MM.1S (cell line): ENCODE measurements at places on chromosomes 11 and 22.

DNA sequence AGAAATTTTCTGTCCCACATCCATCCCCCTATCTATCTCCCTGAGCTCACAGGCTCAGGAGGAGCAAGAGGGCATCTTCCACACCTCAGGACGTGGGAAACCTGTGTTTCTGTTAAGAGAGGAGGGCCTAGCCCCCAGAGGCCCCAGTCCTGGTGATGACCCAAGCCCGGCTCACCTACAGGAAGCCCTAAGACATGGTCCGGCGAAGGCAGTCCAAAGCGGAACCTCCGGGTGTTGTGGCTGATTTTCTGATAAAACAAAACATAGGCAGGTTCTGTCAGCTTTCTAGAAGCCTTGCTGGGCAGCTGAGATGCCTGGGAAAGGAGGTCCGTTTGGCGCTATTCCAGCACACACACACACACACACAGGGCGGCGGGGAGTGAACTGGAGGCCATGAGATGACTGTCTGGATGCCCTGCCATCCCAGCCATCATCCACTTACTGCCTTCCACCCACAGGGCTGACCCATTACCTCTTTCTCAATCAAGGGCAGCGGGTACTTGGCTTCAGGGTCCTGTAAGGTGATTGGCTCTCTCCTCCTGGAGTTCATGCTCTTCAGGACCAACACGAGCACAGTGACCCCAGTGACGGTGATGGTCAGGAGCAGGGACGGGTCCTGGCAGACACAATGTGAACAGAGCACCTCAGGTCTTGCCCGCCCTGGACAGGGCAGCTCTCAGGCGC is 882 bp downstream of the CYB5R2 start:
- DNase-seq: no peak

DNA sequence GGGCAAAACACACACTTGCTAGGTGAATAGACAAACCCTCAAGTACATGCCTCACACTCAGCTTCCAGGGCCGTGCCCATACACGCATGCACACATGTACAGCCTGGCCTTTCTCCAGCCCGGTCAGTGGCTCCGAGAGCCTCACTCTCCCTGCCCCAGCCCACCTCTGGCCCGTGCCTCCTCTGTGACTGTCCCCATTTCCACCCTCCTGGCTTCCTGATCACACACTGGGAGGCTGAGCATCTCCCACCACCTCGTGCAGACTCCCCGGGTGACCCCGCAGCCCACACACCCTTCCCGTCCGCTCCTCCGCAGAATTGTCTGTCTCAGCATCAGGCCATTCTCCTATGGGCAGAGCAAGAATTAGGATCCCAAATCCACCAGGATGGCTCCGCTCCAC is 634.1 kb downstream of the TBC1D22A start:
- DNase-seq: no peak

GRCh38 chr22:24893341-24894070 is 53.0 kb downstream of the LHFPL7 start:
- no peak for DNase-seq

DNA sequence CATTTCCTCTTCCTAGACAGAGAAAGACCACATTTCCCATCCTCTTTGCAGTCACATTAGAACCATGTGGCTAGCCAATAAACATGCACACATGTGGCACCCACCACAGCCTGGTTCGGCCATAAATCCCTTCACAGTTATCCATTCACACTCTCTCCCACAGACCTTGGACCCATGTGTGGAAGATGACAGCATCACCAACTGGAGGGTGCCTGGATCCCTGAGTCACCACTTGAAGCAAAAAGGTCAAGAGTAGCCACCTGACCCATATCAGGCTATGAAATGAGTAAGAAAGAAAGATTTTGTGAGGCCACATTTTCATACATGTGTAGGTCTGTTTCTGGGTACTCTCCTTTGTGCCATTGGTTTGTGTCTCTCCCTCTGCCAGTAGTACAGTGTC is 9.0 kb upstream of the TMEM121B start:
- DNase-seq: no peak

DNA sequence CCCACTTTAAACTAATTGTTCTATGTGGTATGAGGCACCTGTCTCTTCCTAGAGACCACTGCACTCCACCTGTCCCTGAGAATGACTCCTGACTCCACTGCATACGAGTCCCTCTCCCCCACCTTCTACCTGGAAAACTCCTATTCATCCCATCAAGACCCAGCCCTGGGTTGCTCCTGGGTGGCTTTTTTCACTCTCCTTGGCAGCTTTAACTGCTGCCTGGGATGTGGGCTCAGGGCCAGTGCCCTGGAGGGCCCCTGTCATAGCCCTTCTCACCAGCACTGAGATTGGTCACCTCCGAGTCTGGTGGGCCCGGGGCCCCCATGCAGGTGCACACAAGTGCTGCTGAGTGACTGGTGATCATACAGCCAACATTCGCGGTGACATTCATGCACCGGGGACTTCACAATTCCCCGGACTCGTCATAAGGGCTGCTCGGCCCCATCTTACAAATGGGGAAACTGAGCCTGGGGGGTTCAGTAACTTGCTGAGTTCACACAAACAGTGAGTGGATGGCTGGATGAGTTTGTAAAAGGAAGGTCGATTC is 25.9 kb upstream of the TOLLIP start:
- no peak for DNase-seq
